ENCODE measurements at places on chromosomes 6 and 20.

GRCh38 chr6:72551470-72551869 lies 70.4 kb upstream of the KCNQ5 start:
- DNase-seq: no peak

- DNase-seq: no peak
These were observed 84.7 kb downstream of the PRSS35 start for GRCh38 chr6:83597051-83597450.

- DNase-seq: no peak
These were observed 828 bp upstream of the XKR7 start for GRCh38 chr20:31966991-31967655.

GRCh38 chr6:12729467-12729866 lies 12.9 kb downstream of the PHACTR1 start:
- DNase-seq: no peak

DNA sequence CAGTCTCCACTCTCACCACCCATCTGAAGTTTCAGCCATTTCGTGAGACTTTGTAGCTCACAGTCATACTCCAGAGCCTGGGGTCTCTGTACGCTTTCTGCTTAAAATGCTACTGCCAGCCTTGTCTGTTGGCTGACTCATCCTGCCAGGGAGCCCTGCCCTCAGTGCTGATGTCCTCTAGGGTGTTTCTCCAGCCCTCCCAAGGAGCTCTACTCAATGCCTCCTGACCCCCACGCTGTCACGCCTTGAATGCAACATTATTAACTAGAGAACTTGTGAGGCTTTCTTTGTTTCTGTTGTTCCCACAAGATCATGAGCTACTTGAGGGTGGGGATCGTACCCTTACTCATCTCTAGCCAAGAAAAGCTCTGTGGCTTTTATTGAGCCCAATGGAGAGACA lies 20.1 kb downstream of the KIF16B start:
- no peak for DNase-seq

- DNase-seq: no peak
These were observed 709.0 kb downstream of the EPM2A start for GRCh38 chr6:145026267-145026679.

- peak; percentile 12 for DNase-seq
These were observed 46.5 kb downstream of the ADTRP start for GRCh38 chr6:11732036-11732631.

DNA sequence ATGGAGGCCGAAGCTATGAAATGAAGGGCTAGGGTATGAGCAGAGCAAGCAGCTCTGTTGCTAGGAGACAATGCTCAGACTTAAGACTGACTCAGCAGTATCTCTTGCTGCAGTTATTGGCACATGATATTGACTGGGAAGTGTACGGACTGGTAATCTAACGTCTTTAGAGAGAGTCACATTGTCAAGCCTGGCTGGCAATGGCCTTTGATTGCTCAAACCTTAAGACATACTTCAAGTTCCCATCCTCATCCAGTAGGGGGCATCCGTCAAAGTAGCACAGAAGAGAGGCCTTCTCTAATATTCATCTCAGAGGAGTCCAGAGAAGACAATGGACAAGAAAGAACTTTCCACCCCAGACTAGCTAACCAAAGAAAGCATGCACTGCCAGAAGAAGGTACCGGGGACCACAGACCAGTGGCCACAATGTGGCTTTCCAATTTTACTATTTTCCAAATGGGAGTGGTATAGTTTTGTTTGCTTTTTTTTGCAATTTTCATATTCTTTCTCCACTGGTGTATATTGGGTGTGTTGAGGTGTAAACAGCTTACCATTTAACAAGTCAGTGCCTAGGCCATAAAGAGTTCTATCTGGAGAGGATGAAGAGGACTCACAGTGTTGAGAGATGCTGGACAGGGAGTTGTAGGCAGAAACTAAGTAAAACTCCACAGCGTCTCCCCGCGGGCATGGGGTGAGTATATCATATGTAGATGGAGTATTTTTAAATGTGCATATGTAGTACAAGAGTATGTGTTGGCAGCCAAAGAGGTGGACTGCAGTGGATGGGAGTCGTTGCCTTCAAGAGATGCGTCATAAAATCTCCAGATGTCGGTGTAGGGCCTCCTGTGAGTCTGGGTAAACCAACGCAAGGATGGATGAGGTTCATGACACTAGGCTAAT lies 36.7 kb downstream of the LRFN2 start:
- DNase-seq: peak; percentile 59

GRCh38 chr20:21941941-21942805 lies 236.7 kb downstream of the PAX1 start:
- DNase-seq: no peak

DNA sequence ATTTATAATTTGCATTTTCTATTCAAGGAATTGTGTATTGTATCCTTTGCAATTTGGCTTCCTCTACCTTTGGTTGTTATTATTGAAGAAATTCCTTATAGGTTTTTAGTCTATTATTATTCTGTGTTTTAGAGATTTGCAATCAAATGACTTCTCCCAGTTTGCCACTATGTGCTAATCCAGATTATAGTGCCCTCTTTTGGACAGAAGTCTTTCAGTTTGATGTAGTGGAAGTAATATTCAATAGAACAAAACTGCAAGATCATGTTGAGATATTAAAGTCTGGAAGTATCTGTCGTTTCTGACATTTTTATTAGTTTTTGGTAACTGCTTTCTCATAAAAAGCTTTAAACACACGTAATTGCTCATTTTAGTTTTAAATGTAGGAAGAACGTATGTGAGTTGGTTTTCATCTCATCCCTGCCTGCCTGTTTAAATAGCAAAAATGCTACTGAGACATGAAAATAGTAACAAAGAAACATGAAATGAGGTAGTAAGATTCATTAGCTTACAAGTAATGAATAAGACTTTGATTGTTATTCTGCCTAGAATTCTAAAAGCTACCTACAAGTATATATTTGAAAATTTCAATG lies 72.8 kb downstream of the RTN4IP1 start:
- DNase-seq: peak; percentile 47

DNA sequence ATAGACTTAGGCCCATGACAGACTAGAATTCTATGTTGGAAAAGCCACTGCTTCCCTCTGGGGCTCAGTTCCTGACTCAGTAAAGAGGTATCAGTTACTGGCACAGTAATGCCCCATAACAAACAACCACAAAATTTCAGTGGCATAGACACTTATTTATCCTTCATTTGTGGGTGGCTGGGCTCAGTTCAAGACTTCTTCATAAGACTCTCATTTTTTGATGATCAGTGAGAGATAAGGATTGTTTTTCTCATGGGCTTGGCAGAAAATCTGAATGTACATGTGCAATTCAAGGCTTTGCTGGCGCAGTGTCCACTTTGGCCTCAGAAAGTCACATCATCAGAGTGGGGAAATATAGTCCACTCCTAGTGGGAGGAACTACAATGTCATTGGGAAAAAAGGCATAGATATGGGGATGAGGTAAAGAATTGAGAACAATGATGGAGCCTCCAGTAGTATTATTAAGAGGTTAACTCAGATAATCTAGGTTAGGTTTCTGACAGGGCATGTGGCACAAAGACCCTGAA lies 384.6 kb upstream of the FLRT3 start:
- DNase-seq: no peak

DNA sequence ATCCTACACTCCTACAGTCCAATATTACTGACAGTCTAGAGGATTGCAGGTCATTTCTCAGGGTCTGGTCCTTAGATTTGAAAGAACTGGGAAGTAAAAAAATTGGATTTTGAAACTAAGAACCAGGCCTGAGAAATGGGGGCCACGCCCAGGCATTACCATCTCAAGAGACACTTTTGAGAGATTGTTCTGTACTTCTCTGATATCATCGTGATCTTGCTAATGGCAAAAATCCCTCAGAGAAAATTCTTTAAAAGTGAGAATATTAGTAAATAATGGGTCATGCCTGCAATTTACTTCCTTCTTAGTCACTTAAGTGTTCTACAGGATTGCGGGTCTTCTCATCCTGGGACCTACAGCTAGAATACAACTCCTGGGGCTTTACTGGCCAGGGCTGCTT lies 42.0 kb upstream of the HIVEP1 start:
- DNase-seq: no peak

DNA sequence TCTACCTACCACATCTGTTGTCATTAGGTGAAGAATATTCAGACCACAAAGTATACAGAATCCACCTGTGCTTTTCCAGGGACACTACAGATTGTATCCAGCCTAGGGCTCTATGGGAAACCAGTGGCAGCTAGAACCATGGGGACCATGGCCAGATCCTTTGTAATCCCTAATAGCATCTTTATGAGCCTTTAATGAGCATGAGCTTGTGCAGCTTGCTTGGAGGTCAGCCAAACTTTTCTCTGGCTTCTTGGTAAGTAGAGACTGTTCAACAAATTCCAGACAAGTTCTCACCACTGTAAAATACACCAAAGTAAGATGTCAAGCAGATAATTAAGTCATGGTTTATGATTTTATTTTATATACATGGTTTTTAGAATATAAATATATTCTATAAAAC lies 301.6 kb upstream of the ADGRB3 start:
- no peak for DNase-seq

- DNase-seq: no peak
These were observed 30.1 kb upstream of the APMAP start for GRCh38 chr20:25022680-25023079.

DNA sequence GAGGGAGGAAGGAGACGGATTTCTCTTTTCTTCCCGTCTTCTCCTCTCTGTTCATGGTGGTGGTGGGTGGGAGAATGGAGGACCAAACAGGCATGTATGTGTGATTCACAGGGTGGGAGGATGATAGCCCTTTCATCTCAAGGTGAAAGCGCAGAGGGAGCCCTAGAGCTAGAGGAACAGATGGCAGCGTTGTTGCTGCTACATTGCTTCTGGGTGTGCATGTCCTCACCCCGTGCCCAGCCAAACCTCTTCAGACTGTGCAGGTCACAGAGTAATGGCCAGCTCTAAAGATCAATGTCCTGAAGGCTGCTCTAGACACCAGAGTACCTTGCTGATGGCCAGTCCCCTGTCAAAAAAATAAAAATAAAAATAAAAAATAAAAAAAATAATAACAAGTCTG lies 301.8 kb downstream of the TBC1D7 start:
- no peak for DNase-seq

DNA sequence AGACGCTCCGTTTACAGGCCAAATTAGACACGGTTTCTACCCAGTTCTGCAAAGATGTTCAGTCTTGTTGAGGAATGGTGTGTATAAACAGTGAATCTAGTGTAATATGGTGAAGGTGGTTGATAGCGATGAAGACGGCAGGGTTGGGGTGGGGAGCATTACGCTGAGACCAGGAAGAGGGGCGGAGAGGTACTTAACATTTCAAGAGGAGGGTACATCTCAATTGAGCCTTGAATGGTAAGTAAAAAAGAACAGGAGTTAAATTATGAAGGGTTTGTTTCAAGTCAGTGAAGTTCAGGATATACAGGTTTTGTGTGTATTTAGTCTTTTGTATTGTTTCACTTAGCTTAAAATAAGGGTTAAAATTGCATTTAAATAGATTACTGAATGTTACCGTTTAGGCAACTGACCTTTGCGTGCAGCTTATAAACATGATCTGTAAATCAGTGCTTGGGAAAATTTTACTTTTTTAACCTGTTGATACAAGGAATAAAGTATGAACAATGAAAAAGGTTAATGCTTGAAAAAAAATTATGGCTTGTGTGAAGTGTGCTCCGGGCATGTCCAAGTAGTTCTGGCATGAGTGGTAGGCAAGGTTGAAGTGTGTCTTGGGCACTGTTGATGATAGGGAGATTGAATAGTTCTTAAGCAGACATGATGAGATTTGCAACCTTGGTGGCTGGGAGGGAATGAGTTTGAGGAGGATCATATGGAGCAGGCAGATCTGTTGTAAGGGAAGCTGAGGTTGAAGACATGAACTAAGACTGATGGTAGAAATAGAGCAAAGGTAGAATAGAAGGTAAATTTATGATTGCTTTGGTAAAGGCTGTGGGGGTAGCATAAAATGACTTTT lies 842 bp downstream of the POLR1C start:
- DNase-seq: peak; percentile 16

DNA sequence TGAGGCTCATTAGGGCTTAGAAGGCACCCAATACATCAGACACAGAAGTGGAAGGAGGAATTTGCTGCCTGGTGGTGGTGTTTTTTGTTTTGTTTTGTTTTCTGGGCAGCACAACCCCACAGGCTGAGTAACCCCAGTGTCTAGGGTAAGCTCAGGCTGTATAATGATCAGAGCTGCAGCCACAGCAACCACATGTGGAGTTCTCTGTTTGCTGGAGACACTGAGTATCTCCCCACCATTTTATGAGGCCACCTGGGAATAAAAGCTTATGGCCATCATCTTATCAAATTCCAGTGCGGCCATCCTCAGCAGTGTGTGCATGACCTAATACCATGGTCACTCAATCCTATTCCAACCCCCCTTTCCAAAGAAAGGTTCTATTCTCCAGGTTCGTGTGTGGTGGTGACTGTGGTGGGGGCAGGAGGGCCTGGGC lies 3.4 kb upstream of the DLL1 start:
- no peak for DNase-seq

DNA sequence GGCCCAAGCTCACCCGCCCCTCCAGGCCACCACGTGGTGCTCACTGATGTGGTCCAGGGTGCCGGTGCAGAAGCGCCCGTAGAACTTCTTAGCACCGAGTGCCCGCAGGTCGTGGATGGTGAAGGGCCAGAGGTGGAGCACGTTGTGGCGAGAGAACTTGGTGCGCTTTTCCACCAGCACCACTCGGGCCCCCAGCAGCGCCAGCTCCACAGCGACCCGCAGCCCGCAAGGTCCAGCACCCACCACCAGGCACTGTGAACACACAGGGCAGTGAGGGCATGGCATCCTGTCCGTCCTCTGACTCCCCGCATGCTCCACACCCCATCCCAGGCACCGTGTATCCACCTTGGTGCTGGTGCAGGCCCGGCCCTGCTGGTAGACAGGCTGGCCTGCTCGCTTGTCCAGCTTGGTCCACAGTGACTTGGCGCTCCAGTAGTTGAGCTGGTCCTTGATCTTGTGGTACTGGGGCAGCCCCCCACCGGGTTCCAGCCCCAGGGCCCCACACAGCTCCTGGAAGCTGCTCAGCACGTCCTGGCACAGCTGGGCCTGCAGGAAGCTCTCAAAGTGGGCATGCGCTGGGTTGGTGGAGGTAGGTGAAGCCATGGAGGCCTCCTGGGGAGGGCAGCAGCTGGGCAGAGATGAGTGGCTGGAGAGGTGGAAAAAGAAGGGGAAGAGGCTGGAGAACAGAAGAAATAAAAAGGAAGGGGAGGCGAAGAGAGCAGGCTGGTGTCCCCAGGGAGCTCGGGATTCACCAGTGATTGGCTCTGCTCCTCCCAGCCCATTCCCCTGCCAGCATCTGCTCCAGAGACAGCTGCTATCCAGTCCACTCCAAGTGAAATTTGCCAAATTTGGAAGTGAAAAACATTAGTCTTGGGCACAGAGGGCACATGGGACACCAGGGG lies 1.7 kb downstream of the MICAL1 start:
- DNase-seq: no peak

DNA sequence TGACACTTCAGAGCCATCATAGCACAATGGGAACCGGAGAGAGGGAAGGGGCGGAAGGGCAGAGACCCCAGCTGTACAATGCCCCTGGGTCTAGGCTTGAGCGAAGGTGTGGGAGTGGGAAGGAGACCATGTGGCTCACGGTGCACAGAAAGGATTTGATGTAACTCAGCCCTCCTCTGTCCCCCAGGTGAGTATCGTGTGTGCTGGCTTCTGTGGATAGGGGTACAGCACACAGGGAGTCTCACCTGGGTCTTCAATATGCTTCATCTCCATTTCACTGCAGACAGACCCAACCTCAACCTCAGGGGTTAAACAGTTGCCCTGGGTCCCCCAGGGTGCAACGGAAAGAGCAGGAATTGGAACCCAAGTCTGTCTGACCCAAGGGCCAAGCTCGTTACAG lies 122.2 kb downstream of the CDH26 start:
- no peak for DNase-seq
